ENCODE measurements at places on chromosomes 3 and 15.

DNA sequence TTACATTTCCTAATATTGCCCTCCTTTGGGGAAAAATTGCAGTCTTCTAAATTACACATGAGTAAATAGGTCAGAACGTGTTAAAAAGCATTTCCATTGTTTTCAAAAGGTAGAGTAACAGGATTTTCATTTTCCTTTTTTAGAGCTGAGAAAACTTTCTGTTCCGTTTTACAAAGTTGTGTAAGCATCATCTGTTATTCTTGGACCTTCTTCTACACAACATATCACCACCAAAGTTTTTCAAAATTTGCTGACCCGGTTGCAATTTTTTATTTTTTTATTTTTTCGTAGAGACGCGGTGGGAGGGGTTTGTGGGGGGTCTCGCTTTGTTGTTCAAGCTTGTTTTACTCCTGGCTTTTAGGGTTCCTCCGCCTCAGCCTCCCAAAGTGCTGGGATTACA, 1.1 kb downstream of the CCDC39 start:
- DNase-seq = no peak

DNA sequence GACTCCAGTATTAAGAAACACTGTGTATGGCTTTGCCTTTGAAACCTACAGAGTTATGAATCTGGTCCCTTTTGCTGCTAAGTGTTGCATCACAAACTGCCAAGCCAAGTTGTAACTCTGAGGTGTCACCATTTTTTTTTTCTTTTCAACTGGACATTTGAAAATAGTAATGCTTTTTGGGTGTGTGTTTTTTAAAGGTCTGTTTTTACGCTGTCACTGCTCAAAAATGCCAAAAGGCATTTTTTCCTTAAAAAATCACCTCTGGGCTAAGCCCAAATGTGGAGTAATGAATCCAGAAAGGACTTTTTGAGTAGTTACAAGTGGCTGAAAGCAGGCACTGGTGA, 9.5 kb downstream of the SMAD3 start:
- no peak for DNase-seq

DNA sequence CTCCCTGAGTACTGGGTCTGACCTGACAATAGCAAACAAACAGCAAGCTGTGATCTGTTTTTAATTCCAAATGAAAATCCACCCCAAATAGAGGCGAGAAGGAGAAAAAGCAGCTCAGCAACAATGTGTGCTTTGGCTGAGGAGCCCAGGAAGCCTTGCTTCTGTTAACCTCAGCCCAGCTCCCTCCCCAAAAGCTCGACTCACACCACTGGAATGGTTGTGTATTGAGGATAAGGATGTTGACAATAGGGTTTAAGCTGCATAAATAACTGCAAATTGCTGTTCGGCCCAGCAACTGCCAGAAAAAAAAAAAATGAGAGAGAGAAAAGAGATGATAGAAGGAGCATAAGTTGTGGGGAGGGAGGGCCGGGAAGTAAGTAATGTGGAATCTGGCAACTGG, 104.0 kb upstream of the TBC1D5 start:
- no peak for DNase-seq

GRCh38 chr15:77027697-77028450, 32.9 kb downstream of the PSTPIP1 start:
- DNase-seq = no peak

DNA sequence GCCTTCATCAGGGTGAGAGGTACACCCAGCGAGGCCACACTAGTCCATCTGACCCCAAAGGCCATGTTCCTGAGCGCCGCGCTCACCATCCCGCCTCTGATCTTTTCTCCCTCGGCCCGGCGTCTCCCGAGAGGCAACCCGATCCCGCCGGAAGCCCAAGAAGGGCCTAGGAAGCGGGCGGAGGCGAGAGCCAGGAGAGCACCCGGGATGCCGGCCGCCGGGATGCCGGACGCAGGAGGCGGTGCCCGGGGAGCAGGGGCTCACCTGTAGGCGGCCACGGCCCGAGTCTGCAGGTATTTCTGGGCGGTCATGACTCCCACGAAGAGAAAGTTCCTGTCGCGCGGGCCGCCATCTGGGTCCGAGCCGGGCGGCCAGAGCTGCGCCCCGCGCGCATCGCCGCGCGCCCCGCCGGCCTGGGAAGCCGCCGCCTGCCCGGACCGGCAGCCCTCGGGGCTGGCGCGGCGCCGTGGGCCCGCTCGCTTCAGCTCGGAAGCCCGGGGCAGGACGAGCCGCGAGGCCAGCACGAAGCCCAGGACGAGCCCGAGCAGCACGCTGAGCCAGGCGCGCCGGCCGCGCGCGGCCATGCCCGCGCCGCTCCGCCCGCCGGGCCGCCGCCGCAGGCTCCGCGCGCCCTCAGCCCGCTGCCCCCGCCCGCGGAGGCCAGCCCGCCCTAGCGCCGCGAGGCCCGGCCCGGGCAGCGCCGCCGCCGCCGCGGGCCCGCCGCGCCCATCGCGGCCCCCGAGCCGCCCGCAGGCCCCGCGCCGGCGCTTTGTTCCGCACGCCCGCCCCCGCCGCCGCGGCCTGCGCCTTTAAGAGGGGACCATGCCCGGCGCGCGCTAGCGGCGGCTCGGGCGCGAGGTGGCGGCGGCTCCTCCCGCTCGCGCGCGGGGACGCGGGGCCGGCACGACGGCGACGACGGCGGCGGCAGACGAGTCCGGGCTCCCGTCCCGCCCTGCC, 697 bp downstream of the CHSY1 start:
- peak; percentile 44 for DNase-seq

DNA sequence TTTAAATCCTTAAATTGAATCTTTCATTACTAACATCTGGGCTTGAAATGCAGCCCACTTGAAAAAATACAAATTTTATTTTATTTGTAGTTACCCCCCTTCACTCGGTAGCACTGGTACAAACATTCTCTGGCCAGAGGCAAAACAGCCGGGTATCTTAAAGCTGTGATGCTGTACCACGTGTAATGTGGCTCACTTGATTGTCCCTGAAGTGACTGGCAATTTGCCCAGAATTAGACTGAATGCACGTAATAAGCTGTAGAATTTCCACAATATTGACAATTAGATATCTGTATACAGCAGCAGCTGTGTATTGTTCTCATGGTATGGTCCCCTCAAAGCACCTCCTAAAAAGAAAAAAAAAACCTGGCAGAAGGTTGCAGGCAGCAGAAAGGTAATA, 192.8 kb upstream of the TBC1D5 start:
- DNase-seq = peak; percentile 4

DNA sequence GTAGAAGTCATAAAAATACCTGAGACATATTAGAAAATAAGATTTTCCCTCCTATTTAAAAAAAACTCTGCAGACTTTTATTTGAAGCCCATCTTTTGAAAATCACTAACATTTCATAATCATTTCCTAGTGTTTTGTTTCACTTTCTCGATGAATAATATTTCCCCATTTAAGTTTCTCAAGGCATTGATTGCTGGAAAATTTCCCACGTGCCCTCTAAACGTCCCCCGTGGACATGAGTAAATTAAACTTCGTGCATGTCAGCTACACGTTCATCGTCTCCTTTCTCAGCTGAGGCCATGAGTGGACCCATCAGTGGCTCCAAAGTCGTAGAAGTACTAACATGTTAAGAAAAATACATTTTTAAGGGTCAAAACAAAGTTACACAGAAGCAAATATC, 2.0 kb upstream of the TM2D3 start:
- DNase-seq = no peak

DNA sequence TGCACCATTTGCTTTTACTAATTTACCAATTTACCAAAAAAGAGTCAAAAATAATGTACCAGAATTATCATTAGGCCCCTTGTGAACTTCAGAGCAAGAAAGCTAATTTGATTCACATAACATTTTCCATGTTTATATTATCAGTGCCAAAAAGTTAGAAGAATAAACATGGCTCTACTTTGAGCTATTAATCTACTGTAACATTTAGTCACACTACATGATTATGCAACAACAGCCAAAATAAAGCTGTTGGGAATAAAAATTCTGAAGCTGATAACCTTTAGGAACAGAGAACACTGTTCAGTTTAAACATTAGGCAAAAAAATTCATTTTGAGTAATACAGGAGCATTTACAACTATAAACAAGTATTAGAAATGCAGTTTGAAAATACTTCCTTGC, 63.6 kb downstream of the PROS1 start:
- peak; percentile 18 for DNase-seq

GRCh38 chr3:72034986-72035385, 250.0 kb upstream of the PROK2 start:
- DNase-seq = no peak

- peak; percentile 86 for DNase-seq
These were observed 17.4 kb upstream of the NPTN start for GRCh38 chr15:73650416-73651126.

DNA sequence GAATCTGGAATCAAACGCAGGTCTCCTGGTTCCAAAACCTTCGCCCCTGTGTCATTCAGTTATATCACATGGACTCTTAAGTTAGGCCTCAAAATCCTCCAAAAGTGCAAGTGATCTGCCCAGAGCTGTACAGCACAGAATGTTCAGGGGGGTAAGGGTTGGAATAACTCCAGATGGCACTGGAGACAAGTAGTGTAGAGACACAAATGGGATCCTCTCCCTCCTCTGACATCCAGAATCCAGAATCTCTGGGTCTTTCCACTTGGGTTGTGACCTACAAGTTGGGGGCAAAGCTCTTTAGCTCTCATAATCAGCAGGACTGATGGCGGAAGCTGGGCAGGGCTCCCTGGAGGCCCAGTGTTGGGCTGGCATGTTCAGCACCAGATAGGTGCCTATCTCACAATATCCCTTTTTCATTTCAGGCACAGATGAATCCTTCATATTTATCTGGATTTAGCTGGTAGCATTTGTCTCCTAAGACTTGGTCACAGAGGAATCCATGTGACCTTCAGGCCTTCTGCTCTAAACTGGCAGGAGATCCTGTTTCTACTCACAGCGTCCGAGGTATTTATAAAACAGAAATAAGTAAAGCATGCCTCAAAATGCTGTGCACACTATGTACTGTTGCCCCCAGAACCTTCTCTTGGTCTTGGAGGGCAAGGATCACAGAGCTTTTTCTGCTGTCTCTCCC, 15.4 kb downstream of the ABHD2 start:
- no peak for DNase-seq

DNA sequence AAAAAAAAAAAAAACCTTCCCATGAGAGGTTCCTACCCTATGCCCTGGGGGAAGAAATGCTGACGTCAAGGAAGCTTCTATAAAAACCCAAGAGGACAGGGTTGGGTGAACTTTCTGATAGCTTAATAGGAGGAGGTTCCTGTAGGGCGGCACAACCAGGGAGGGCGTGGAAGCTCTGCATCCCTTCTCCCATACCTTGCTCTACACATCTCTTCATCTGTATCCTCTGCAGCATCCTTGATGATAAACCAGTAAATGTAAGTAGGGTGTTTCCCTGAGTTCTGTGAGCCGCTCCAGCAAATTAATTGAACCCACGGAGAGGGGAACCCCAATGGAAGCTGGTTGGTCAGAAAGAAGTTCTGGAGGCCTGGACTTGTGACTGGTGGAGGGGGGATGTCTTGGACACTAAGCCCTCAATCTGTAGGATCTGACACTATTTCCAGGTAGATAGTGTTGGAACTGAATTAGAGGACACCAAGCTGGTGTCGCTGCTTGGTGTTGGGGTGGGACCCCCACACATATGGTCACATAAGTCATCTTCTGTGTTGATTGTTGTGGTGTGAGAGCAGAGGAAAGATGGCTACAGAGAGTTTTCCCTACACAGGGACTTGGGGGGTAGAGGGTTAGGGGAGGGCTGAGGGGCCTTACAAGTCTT, 91.5 kb downstream of the ST6GAL1 start:
- DNase-seq = no peak
